ENCODE measurements at places on chromosomes 6 and 20.

DNA sequence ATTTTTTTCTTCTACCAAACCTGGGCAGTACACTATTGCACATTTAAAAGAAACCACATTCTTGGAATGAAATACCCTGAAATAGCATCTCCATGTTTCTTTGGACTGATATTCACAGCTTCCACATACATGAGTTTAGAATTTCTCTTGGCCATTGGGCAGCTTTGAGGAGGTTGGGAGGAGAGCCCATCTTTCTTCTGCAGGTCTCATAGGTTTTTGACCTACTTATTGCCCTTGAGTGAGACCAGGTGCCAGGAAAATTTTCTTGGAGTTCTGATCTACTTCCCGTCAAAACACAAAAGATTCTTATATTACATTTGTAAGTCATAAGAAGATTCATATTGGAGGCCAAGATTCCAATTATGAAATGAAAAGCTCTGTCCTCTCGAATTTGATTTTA lies 212.0 kb downstream of the IBTK start:
- no peak for DNase-seq

- no peak for DNase-seq
These were observed 23.7 kb downstream of the MOCS3 start for GRCh38 chr20:50982363-50982762.

DNA sequence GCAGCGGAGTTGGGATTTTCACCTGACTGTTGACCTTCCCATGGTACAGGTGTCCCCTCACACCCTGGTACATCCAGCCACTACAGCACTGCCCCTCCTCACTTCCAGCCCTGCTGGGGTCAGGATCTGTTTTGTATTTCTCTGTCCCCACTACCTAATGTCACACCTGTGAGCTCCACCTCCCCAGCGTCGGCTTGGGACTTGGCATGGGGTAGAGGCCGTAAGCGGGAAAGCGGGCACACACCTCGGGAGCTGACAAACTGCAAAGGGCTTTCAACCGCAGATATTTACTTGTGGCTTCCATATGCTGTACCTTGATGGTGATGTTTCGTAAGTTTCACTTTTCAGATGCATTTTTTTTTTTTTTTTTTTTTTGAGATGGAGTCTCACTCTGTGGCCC lies 5.4 kb upstream of the CCN5 start:
- DNase-seq, result no peak

- no peak for DNase-seq
These were observed 105.9 kb downstream of the TOX2 start for GRCh38 chr20:44020406-44021148.

DNA sequence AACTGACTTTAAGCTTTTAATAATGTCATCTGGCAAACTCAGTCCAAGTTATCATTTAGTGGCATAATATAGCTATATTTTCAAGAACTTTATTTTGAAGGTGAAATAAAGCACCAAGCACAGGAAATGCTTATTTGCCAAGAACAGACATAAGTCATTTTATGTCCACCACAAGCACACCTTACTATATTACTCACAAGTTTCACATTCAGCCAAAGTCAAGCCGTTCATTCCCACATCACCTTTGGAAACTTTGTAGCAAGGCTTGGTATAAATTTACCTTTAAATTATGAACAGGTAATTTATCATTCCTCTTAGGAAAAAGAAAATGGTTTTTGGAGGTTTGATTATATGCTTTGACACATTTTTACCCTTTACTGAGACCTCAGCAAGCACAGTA lies 236.8 kb upstream of the FKBP1C start:
- DNase-seq, result no peak

DNA sequence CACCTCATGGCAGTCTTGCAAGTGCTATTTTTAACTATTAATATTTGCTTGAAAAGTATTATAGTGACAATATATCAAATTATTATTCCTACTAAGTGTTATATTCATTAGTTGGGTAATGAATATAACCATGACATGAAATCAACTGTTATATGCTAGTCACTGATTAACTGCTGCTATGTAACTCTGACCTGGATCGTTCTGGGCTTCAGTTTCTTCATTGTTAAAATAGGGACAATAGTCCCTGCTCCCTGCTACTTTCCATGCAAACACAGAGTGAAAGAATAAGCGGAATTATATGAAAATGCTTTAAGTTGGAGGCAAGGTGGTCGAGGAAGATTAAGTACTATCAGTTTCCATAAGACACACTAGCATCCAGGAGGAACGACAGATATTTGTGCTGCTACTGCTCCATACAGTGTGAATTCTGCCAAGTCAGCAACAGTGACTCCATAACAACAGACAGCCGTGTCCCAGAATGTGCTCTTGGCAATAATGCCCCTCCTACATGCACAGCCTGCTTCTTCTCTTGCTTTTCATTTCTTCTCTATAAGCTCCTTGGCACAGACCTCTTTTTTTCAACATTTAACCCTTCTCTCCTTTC lies 107.2 kb downstream of the CHD6 start:
- DNase-seq, result no peak

DNA sequence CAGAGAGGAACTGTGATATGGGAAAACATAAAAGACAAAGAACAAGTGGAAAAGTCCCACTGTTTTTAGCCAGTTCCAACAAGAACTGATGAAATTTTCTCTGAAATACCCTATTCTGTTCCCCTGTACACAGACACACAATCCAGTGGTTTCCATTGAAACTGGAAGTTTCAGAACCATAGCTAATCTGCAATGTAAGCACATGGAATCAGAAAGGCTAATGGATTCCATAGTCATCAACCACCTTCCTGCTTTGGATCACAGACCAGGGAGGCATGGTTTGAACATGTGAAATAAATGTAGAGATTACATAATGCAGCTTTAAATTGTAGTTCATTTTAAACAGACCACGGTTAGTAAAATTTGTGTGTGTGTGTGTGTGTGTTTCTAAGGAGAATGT lies 242.1 kb downstream of the GJA1 start:
- no peak for DNase-seq

- no peak for DNase-seq
These were observed 135.5 kb upstream of the SUPT3H start for GRCh38 chr6:45513213-45513618.

GRCh38 chr20:33503564-33503963 lies 13.7 kb downstream of the CBFA2T2 start:
- DNase-seq, result no peak

DNA sequence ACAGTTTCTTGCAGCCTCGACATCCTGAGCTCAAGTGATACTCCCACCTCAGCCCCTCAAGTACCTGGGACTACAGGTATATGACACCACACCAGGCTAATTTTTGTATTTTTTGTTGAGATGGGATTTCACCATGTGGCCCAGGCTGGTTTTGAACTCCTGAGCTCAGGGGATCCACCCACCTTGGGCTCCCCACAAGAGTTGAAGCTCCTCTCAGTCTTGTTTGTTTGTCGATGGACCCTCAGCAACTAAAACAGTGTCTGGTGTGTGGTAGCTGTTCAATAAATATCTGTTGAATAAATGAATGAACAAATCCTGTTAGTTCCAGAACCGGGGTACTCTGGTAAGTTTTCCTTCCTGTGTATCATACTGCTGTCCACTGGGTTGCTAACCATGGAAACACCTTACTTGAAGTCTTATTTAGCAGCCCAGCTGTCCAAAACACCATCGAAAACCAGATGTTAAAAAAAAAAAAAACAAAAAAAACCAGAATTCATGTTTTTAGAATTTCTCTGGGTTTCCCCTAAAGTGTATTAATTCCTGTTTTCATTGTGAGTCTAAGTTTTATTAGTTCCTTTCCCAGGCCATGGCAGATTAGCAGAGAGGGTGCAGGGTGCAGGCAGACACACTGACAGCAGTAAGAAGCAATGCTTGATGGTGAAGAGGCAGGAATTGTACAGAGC lies 7.8 kb upstream of the EZR start:
- DNase-seq, result no peak

DNA sequence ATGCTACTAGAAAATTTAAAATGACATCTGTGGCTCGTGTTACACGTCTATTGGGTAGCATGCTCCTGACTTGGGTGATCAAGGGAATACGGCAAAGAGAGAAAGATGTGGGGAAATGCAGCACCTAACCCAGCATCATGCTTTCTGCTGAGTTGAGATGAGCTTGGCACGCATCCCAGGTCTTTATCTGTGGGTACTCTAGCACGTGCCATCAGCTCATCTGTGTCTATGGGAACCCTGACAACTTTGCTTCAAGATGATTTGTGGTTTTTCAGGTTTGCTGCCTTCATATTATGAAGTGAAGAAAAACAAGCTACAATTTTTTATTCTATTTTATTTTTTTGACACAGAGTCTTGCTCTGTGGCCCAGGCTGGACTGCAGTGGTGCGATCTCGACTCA lies 21.0 kb downstream of the RNASET2 start:
- no peak for DNase-seq

GRCh38 chr6:11151488-11151887 lies 40.0 kb upstream of the ERVFRD-1 start:
- DNase-seq, result no peak

DNA sequence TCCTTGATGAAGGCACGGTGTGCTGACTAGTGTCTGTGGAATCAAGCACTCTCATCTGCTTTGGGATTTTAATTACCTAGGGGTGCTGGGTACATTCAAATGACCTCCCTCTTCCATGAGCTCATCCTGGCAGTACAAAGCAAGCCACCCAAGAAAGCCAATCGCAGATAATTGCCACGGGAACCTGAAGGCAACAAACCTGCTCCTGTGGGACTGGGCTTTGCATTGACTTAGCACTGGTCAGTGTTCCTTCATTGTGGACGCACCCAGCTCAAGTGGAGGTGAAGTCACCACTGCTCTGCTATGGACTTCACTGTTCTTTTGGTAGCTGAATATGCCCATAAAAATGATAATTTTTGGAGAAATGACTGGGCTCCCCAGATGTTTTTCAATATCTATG lies 261.6 kb upstream of the FERMT1 start:
- no peak for DNase-seq

DNA sequence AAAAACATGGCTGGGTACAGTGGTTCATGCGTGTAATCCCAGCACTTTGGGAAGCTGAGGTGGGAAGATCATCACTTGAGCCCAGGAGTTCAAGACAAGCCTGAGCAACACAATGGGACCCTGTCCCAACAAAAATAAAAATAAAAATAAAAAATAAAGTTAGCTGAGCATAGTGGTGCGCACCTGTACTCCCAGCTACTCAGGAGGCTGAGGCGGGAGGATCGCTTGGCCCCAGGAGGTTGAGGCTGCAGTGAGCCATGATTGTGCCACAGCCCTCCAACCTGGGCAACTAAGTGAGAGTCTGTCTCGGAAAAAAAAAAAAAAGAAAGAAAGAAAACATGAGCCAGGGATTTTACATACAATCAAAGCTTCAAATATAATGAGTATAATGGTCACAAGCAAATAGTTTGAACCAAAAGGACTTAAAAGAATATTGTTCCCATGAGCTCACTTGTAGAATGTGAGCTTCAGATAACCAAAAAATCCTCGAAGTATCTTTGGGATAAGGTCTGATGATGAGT lies 31.1 kb downstream of the RANBP9 start:
- DNase-seq, result no peak

- DNase-seq, result no peak
These were observed 183.7 kb downstream of the SYNE1 start for GRCh38 chr6:152453421-152453820.

DNA sequence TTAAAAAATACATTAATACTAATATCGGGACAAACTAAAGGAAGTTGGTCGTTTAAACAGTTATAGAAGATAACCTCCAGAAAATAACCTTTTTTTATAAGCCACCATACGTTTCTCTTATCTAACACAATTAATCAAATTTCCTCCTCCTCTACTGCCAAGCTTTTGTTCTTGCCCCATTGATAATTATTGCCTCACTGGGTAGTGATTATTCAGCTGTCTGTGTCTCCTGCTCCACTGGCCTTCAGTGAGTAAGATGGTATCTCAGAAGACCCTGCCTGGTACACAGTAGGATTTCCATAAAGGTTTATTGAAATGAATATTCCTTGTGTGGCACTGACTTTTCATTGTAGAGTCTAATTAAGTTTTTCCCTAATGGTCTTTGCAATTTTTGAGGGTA lies 165.5 kb upstream of the SCGN start:
- DNase-seq, result no peak

- DNase-seq, result no peak
These were observed 30.3 kb upstream of the MOCS1 start for GRCh38 chr6:39964530-39964929.

GRCh38 chr20:11032611-11033010 lies 358.8 kb upstream of the JAG1 start:
- DNase-seq, result no peak

DNA sequence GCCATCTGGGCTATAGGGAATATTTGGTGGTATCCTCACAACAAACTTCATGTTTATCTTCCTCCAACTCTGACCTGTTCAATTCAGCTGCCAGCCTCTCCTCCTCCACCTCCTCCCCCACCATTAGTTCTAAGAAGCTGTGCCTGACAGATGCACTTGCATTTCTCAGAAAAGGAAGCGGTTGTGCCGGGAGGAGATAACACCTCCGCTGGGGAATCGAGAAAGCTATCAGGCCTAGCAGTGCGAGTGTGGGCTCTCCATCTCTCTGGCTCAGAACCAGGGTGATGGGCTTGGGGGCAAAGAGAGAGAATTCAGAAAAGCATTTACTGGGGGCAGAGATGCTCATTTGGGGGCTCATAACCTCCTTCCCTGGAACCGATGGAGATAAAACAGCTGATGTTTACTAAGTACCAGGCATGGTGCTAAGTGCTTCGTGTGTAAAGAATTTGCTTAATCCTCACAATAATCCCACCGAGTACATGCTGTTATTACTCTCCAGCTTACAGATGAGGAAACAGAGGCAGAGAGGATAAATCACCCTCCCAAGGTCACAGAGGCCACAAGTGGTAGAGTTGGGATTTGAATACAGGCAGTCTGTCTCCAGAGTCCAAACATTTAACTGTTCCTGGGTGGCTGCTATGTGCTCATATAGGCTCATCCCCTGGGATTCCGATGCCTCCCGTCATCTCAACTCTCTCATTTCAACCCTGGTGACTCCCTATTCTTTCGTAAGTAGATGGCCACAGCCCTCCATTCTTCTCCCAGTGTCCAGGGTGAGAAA lies 38.3 kb downstream of the COX4I2 start:
- peak; percentile 65 for DNase-seq

DNA sequence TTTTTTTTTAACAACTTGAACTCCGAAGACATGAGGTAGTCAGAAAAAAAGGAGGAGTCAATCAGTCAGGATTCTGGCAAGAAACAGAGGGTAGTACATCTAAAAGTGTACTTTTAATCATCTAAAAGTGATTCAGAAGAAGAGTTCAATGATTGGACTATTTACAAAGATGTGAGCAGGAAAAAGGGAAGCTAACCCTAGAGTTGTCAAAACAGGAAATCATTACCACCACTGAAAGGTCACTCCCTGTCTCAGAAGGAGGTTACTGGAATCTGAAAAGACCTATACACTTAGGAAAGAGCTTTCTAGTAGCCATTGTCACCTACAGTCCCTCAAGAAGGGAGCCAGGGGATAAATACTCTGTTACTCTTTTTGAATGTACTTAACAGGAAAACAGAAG lies 16.7 kb upstream of the LMBRD1 start:
- DNase-seq, result no peak
